Left lung (tissue), 14 donors: ENCODE measurements at places on chromosomes 16 and 17. TPM values are rescaled to one million over a fixed set of nuclear protein-coding genes. Genes with fewer than 3 reads are reported as not detected.

- DNase-seq, result peak; percentile 88
These were observed 2.8 kb upstream of the CIBAR2 start for GRCh38 chr16:85114909-85115567.

DNA sequence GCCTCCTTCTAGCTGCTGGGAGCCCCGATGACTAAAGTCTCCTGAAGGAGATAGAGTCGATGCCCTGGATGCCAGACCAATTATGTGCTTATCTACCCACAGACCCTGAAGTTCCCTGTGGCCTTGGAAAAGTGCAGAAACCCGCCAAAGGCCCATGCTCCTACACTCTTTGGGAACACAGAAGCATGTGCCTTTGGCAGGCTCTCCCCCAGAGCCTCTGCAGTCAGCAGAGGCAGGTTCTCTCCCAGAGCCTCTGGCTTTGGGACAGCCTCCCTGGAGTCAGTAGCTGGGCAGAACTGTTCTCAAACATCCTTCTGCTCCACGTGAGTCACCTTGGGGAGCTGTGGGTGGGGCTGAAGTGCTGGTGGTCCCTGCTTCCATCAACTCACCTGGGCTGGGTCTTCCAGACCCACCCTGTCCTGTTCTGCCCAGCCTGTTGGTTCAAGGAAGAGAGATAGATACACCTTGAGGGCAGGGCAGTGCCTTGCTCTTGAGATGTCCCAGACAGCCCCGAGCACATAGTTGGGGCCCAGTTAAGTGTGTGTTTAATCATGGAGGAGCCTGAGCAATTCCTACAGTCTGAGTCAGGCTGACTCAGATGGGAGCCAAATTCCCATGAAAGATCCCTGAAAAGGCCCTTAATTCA is 3.2 kb upstream of the CDK5RAP3 start:
- no peak for DNase-seq

CES3 gene
- 0.79 TPM for total RNA-seq

PRAC2 gene
- total RNA-seq, result not detected

- no peak for DNase-seq
These were observed 273.8 kb downstream of the C16orf95 start for GRCh38 chr16:87043231-87044031.

DNA sequence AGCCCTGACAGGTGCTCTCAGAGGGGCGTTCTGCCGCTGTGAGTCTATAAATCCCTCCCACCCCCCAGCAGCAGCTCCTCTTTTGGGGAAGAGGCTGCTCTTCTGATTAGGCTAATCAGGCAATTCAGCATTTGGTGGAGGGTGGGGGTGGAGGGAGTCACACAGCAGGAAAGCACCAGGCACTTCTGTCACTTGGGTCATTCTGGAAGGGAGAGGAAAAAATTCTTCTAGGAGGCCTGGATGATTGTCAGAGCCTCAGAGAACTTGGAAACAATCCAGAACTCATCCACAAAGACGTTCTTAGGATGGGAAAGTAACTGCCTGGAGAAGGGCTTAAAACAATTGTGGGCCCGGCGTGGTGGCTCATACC is 7.3 kb upstream of the SSTR2 start:
- no peak for DNase-seq
